ENCODE measurements at places on chromosomes 11 and 22. TPM values are rescaled to one million over a fixed set of nuclear protein-coding genes. Genes with fewer than 3 reads are reported as not detected.

OR5A1 gene
- total RNA-seq: not detected

GDPD4 gene
- not detected for total RNA-seq

DNA sequence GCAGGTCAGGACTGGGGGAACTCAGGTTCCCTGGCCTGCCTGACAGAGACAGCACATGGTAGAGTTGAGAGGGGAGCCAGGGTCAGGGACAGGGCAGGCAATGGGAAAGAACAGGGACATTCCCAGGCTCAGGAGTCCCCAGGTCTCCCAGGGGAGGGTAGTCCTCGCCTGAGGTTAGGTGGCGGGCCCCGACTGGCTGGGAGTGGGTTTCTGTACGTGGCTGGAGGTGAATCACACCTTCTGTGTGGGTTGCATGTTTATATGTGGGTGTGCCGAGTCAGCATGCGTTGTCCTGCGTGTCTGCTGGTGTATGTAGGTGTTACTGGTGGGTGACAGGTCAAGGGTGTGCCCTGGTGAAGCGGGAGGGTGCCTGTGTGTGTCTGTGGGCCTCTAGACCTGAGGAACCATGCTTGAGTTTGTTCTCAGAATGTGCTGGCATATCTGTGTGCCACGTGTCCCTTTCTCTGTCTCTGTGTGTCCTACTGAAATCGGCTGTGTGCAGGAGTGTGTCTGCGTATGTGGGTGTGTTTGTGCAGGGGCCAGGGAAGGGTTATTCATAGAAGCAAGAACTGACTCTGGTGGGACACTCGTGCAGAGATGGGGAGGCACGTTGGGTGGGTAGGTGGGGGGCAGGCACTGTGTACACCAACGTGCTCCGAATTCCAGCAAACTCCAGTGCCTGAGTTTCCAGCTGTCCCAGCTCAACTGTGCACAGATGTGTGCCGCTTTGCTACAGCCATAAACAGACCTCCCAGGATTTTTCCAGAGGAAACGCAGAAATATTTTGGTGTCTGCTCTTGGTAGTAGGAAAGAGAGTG lies 23.8 kb upstream of the OAF start:
- H3K4me3 ChIP-seq: no peak overlapping the region
- H3K36me3 ChIP-seq: no peaks in the 10 kb centered on the region
- no peaks in the 10 kb centered on the region for H3K27me3 ChIP-seq
- peaks cover 25% of the 10 kb centered on the region for H3K4me1 ChIP-seq

DNA sequence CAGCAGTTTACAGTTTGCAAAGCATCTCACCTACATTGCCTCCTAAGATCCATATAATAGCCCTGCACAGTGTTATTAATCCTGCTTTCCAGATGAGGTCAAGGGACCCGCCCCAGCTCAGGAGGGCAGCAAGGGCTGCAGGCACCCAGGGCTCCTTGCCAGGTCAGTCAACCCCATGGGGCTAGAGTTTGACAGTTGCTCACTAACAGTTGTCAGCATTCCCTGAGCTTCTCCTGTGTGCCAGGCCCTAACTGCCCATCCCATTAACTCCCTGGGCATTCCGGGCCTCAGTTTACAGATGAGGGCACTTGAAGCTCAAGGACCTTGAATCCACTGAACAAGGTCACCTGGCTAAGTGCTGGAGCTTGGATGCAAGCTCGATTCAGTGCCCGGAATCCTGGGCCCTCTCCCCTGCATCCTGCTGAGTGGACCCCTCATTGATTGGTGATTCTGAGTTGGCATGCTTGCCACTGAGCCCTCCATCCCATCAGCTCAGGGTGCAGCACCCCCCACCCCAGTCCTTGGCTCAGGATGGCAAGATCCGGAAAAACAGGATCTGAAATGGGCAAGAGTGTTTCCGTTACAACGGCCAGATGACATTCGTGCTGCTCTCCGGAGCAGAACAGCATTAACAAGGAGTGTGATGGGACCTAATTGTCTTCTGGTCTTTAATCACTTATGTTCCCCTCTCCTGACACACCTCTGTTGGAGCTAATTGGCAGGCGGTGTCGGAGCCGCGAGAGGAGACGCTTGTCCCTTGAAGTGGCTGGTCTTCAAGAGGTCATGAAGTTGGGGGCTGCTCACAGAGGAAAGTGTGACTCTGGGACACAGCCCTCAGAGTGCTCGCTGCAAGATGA lies 87.4 kb upstream of the SHISAL1 start:
- H3K27ac ChIP-seq: no peak overlapping the region
- DNase-seq: no peak
- no peaks in the 10 kb centered on the region for H3K27me3 ChIP-seq
- no peaks in the 10 kb centered on the region for H3K4me1 ChIP-seq

All from esophagus muscularis mucosa (tissue), 4 donors.